Skeletal muscle cell (primary cell): ENCODE measurements at places on chromosomes 6 and 20.

DNA sequence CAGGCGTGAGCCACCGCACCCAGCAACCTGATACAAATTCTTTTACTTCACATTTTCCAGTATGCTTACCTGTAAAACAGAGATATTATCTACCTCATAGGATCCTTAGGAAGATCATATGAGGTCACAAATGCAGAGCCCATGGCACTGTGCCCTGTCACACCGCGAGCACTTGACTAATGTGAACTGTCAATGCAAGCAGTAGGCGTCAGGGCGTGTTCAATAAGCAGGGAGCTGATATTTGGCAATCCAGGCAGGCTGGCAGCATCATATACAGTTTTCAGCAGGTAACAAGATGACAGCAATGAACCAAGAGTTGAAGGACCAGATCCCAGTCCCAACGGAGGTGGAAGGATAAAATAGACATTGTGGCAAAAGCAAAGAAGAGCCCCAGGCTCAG is 14.6 kb upstream of the ARID1B start:
- no peak for DNase-seq

DNA sequence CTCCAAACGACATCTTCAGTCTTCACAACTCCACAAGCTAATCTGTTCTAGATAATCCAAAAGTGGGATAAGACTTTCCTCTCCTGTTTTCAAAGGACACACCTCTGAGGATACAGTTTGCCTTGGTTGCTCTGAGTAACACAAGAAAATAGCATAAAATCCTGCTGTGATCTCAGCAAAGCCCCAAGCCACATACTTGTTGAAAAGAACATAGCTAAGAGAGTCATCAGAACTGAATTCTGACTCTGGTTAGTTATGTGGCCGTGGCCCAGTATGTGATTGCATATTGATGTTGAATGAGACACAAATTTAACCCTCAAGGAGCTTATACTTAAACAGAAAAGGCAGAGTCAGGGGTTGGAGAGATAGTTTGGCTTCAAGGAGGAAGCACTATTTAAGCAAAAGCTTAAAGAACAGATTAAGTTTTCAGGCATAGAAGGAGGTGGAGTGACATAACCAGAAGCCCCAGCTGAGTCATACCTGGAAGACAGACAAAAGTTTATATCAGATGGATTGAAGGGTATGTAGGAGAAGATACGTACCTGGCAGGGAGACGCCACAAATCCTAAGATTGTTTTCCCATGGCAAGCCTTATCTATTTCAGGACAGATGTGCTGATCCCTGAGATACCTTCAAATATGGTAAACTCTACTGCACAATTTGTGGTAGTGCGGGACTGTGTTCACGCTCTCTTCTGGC is 41.2 kb downstream of the OPN5 start:
- DNase-seq = no peak

DNA sequence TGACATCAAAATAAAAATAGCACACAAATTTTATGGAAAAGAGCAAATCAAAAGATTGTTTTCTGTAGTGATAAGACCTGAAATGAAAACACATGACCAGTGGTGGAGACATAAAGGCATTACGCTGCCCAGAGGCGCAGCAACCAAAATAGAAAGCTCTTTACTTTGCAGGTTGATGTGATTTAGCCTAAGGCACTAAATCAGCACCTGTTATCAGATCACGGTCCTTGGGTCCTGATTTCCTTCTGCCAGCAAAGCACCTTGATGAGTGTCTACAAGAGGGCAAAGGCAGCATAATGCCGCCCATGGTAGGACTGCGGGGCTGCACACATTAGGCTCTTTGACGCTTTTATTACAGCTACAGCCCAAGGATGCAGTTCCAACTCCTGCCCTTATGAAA is 19.3 kb upstream of the RAMACL start:
- no peak for DNase-seq

- no peak for DNase-seq
Measured at GRCh38 chr6:37668251-37668650, 29.4 kb downstream of the MDGA1 start.

GRCh38 chr20:53319716-53320115 is 273.9 kb downstream of the ZNF217 start:
- DNase-seq = no peak

- no peak for DNase-seq
Measured at GRCh38 chr20:24144371-24144770, 155.8 kb upstream of the GGTLC1 start.
